ENCODE measurements at places on chromosomes 3 and 15.

DNA sequence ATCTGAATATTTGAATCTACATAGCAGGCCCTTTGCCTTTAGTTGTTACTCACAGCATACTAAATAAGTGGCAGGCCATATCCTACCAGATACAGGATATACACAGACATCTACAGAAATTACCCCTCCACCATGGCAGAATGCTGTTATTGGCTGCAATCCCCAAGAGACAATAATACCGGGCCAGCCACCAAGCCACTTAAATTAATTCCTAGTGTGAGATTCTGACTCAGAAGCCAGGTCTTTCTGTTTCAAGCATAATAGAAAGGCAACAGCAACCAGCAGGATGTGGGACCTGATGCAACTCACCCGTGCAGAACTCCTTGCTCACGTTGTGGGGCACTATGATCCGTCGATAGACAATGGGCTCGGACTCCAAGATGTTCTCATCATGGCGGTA lies 39.8 kb downstream of the CLK3 start:
- no peak for DNase-seq

DNA sequence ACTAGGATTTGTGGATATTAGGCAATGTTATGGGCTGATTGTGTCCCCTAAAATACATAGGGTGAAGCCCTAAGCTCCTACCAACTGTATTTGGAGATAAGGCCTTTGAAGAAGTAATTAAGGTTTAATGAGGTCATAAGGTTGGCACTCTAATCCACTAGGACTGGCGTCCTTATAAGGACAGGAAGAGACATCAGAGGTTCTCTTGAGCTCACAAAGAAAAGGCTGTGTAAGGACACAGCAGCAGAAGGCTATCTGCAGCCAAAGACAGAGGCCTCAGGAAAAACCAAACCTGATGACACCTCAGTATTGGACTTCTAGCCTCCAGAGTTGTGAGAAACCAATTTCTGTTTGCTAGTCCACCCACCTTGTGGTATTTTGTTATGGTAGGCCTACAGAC lies 416.7 kb downstream of the ZBTB20 start:
- DNase-seq: no peak

DNA sequence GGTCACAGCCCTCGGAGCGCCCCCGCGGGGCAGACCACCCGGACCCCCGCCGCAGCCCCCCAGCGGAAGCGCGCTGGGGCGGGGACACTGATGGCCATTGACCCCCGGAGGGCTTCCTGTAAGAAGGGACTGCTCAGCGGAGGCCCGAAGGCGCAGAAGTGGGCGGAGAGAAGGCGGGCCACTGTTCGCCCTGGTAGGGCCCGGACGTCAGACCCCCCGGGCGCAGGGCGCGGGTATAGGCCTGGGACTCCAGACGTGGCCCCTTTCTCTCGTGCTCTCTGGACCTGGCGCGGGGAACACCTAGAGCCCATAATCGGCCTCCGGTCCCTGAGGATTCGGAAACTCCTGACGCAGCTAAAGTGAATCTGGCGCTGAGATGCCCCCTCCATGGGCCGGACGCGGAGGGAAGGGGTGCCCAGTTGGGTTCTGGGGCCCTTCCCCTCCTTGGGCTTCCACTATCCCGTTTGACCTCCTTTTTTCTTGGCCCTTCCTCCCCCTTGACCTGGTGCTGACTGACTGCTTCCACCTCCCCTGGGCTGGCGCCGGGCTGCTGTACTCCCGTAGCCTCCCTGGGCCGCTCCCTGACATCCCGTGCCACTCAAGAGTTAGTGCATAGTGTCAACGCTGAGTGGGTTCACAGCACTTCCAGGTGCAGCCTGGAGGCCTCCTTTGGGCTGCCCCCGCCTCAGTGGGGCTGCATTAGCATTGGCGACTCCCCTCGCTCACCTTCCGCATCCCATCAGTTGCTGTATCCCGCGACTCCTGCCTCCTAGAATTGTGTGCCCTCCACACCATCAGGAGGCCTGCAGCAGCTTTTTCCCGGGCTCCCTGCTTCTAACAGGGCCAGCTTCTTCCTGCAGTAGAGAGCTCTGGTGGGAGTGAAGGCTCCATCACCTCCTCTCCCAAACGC lies 694 bp downstream of the ABTB1 start:
- DNase-seq: peak; percentile 46

- DNase-seq: no peak
Observed at GRCh38 chr15:68734881-68735280, 85.8 kb downstream of the ANP32A start.

DNA sequence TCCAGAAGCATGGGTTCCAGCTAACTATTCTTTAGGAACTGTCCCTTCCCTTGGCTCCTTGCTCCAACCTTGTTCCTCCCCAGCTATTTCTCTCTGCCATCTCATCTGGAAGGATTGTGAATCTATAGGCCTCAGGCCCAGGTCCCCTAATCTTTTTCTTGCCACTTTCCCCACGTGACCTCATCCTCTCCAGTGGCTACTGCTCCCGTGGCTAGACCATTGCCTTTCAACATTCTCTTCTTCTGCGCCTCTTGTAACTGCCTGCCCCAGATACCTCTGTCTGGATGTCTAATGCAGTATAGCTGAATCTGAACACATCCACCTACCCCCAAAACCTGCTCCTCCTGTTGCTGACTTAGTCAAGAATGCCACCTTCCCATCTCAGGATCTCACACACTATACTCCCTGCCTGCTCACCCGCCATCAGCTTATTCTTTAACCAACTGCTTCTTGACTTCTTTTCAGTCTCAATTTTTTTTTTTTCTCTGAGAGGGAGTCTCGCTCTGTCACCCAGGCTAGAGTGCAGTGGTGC lies 5.2 kb downstream of the GPX1 start:
- no peak for DNase-seq

- no peak for DNase-seq
Observed at GRCh38 chr3:140319739-140320138, 358.1 kb upstream of the TRIM42 start.

All from GM12892 (cell line).